ENCODE measurements at places on chromosomes 11 and 22.

GRCh38 chr11:111155021-111155420 is 90.5 kb upstream of the POU2AF2 start:
- DNase-seq: no peak

DNA sequence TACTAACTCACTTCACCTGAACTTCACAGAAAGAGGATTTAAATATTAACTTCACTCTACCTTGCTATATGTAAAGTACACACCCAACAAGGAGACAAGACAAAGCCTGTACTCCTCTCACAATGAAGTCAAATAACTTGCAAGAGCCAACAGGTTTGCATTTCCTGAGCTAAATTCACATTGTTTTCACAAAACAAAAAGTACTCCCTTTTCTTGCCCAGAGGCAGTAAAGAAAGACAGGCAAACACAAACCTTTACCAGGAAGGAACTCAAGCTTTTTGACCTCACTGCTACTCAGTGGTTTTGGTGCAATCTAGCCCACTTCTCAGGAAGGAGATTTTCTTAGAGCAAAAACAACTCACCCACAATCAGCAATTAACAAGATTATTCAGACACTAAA is 15.7 kb downstream of the USP28 start:
- DNase-seq: no peak

DNA sequence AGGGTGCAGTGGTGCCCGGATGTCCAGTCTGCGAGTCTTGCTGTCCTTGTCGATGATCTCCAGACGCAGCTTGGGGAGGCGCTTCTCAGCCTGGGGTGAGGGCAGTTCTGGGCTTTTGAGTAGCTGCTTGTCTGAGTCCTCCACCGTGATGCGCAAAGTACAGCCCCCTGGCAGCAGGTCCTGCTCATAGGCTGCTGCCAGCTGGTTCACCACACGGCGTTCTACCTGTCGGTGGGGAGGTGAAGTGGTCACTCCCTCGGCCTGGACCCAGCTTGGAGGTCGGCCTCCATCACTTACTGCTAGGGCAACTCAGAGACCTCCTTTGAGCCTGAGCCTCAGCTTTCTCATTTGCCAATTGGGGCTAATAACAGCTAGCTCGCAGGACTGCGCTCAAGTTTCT is 49.4 kb upstream of the PHOX2A start:
- DNase-seq: no peak

DNA sequence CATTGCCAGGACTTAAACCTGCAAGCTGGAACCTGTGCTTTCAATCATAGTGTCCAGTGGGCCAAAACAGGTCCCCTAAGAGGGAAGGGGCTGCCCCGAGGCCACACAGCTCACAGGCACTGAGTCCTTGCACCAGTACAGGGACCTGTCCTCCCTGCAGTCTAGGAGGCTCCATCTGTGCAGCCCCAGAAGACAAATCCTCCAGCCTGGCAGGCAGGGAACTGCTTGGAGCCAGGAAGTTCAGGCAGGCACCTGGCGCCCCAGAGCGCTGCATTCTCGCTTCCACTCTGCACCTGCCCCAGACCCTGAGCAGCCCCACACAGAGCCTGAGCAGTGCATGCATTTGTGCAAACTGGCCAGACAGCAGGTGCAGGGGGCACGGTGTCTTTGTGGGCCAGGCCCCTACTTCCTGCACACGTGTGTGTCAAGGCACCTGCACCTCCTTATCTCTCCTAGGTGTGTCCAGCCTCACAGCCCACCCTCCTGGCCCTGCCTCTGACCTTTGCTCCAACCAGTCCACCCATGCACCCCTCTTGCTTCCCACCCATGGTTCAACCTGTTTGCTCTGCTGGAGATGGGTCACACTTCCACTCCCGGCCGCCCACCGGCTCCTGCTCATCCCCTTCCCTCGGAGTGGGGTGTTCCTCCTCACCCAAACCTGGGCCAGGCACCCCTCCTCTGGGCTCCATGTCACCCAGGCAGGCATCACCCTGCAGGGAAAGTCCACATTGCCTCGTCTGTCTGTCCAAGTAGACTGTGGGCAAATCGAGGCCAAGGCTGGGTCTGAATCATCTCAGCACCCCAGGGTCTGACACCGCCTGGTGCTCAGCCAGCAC is 19.0 kb downstream of the LINC01488 start:
- DNase-seq: no peak

- no peak for DNase-seq
Observed at GRCh38 chr11:106344966-106345365, 267.5 kb downstream of the AASDHPPT start.

DNA sequence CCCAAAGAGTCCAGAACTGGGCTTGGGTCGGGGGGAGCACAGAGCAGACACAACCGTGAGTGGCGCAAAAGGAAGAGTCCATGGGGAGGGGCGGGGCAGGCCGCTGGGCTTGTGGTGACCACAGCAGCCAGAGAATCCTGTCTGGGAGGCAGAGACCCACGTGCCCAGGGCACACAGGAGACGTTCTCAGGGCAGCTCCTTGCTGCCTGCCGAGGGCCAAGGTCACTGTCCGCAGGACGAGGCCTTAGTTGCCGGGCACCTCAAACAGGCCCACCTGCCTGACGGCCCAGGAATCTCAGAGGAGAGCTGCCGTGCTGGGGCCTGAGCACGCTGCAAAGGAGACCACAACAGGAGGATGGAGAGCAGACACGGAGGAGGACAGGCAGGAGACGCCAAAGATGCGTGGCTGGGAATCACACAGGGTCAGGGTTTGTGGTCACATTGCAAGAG is 87.8 kb downstream of the MYEOV start:
- no peak for DNase-seq

GRCh38 chr11:70747285-70747684 is 349.0 kb downstream of the CTTN start:
- DNase-seq: no peak

DNA sequence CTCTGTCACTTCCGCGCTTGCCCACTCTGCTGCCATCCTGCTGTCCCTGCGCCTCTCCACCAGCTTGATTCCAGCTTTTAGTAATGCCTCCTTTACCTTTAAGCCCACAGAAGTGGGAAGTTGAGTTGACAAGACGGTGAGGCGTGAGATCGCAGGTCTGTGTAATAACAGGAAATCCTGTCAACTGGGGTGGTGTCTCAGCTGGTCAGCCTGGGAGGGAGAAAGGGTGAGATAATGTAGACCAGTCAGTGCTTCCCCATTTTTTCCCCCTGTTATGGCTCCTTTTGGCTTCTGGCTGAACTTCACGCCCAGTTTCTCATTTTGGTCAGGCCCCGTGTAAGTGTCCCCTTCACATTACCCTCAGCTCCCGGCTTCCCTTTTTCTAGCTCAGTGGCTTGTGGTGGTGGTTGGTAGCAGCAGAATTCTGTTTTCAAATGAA is 98.9 kb downstream of the TRAF6 start:
- no peak for DNase-seq

GRCh38 chr11:84408946-84409411 is 1122.8 kb upstream of the CCDC90B start:
- no peak for DNase-seq

GRCh38 chr11:77410076-77410827 is 63.6 kb downstream of the PAK1 start:
- DNase-seq: peak; percentile 72

DNA sequence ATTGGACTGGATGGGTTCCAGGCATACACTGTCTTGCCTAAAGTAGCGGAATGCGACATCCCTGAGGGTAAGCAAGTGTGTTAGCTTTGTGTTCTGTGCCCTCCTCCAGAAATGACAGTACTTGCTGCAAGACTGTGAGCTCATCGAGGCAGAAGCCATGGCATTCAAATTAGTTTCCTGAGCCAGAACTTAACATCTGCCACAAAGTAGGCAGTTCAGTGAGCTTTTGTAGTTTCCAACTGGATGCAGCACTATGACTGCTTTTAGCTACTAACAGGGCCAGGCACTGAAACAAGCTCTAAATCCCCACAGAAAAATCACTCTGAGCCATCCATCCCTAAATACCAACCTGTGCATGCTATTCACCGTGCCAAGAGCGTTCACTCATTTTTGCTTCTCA is 1.2 kb upstream of the FAR1 start:
- no peak for DNase-seq

DNA sequence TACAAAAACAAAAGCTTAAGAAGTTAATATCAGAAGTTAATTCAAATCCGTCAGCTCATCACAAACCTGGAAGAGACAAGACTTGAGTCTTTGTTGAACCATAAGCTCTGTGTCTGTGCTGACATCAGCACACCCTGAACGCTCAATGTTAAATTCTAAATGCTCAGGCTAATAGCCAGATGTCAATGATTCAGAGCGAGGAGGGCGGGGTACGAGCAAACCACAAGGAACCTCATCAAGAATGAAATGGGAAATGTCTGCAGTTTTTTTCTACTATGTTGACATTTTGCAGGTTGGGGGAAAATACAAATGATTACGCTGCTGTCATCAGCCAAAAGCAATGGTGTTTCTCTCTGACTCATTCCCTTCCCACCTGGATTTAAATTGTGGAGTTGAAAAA is 1057.2 kb downstream of the NTM start:
- no peak for DNase-seq

- DNase-seq: no peak
Observed at GRCh38 chr22:35684270-35684700, 33.4 kb upstream of the APOL5 start.

GRCh38 chr11:133545199-133545803 is 13.0 kb upstream of the OPCML start:
- no peak for DNase-seq

DNA sequence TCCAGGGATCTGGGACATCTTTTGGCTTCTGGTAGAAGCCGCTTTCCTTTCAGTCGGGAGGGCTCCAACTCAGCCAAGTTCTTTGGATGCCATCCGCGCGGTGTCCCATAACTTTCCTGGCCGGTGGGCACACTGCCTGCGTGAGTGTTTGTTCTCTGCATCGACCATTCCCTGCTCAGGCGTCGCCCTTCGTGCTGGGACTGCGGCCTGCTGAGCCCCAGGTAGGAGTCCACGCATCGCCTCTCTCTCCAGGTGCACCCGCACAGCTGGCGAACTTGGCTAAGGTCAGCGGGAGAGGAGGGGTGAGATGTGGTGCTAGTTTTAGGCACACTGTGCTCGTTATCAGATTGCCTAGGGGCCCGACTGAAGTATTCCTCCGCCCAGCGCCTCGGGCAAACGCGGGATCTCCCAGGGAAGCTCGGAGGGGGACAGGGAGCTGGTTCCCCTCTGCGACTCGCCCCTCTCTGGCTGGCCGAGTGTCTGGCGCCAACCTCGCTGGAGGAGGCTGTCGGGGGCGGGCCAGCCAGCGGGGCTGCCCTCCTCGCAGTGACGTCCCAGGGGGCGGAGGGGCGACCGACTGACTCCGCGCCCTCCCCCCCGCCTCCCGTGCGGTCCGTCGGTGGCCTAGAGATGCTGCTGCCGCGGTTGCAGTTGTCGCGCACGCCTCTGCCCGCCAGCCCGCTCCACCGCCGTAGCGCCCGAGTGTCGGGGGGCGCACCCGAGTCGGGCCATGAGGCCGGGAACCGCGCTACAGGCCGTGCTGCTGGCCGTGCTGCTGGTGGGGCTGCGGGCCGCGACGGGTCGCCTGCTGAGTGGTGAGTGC is at the start of gene LAYN:
Gene LAYN (plus strand): TSS at position 607 of the 823 bp plus-strand sequence. CDS start 124 bp downstream, at position 731.
- DNase-seq: peak; percentile 68

- no peak for DNase-seq
Observed at GRCh38 chr11:45541693-45542434, 123.6 kb downstream of the CHST1 start.

GRCh38 chr22:20128902-20129746 is 2.5 kb upstream of the ZDHHC8 start:
- DNase-seq: peak; percentile 27
